ENCODE measurements at places on chromosomes 3 and 15. TPM values are rescaled to one million over a fixed set of nuclear protein-coding genes. Genes with fewer than 3 reads are reported as not detected.

EEFSEC gene
- total RNA-seq: 9.8 TPM

MESP2 gene
- not detected for total RNA-seq

KLHL40 gene
- total RNA-seq: not detected

C3orf33 gene
- total RNA-seq: 2.2 TPM

SV2B gene
- total RNA-seq: 2.5 TPM

CMTM8 gene
- total RNA-seq: 2.9 TPM

ARGFX gene
- total RNA-seq: not detected

AMIGO3 gene
- not detected for total RNA-seq

LAMB2 gene
- total RNA-seq: 707 TPM

DPPA2 gene
- total RNA-seq: not detected

SLC12A1 gene
- total RNA-seq: 0.42 TPM

ATP11B gene
- total RNA-seq: 62.5 TPM

PLXNA1 gene
- 28.7 TPM for total RNA-seq
